ENCODE measurements at places on chromosomes 16 and 17. TPM values are rescaled to one million over a fixed set of nuclear protein-coding genes. Genes with fewer than 3 reads are reported as not detected.

Gene SMTNL2
- total RNA-seq = not detected

Gene TP53TG3
- total RNA-seq = not detected

Gene FNDC8
- total RNA-seq = not detected

Gene ALDH3A1
- total RNA-seq = 0.34 TPM

Gene CSH2
- total RNA-seq = not detected

Gene KRT20
- total RNA-seq = not detected

Gene AIPL1
- total RNA-seq = not detected

Gene C16orf89
- total RNA-seq = not detected

Gene RNU2-1
- 5,082 TPM for total RNA-seq

Gene OR1A1
- not detected for total RNA-seq
